ENCODE measurements at places on chromosomes 5 and 9.
A peak's percentile ranks its signal among the peaks of the same experiment; 100 is the strongest.

- DNase-seq = peak; percentile 79
These were observed 34.2 kb upstream of the RASGRF2 start for GRCh38 chr5:80925931-80926330.

- no peak for DNase-seq
These were observed 60.8 kb downstream of the SH3TC2 start for GRCh38 chr5:149002053-149002452.

GRCh38 chr5:6686915-6687409 lies 26.3 kb upstream of the TENT4A start:
- no peak for DNase-seq

DNA sequence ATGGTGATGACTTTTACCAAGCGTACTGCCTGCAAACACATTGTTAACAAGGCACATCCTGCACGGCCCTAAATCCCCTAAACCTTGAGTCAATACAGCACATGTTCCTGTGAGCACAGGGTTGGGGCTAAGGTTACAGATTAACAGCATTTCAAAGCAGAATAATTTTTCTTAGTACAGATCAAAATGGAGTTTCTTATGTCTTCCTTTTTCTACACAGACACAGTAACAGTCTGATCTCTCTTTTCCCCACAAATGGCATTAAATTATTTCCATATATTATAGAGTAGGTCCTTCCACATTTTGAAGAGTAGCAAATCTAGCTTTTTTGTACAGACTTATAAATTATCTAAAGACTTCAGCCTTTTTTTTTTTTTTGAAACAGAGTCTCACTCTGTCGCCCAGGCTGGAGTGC lies 1.6 kb upstream of the TMEM141 start:
- DNase-seq = no peak

GRCh38 chr9:93589688-93590087 lies 13.3 kb downstream of the PHF2 start:
- no peak for DNase-seq

GRCh38 chr9:2837915-2838314 lies 6.0 kb downstream of the PUM3 start:
- peak; percentile 15 for DNase-seq

GRCh38 chr9:36470643-36471290 lies 70.7 kb upstream of the RNF38 start:
- peak; percentile 90 for DNase-seq

Measured in inflammatory macrophage treated with lipopolysaccharide for 4 hours (primary cell).